ENCODE measurements at places on chromosomes 4 and X.

DNA sequence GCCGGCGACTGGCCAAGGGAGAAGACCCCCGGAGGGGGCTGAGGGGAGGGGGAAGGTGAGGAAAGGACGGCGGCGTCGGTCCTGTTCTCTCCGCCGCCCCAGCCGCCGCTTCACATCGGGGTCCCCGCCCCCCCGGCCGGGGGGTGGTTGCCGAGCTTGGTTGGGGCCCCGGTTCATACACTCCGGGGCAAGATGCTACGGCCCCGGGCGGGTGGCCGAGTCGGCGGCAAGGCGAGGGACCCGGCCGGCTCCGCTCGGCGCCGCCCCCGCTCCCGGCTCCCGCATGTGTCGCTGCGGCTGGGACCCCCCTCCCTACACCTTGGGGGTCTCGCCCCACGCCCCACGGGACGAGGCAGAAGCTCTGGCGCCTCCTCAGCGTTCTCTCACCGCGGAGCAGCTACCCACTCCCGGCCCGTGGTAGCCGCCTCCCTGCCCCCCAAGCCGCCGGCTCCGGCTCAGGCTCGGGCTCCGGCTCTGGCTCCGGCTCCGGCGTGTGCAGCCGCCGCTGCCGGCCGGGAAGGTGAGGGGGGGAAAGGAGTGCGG is 461 bp downstream of the FBXW7 start:
- no peak for DNase-seq

DNA sequence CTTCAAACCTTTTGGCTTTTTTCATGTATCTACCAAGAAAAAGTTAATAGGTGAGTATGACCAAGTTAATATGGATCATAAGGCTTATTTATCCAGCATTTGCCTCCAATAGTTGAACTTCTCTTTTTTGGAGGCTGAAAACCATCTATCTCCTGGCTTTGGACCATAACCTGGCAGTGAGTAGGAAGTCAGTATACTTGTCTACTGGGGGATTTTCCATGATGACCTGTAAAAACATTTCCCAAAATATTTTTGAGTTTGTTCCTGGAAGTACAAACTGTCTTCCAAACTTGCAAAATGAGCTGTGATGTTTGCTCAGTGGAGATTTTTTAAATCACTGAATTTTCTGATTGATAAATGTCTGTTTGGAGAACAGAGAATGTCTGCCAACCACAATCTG is 349.9 kb downstream of the FAM47B start:
- DNase-seq, result no peak

DNA sequence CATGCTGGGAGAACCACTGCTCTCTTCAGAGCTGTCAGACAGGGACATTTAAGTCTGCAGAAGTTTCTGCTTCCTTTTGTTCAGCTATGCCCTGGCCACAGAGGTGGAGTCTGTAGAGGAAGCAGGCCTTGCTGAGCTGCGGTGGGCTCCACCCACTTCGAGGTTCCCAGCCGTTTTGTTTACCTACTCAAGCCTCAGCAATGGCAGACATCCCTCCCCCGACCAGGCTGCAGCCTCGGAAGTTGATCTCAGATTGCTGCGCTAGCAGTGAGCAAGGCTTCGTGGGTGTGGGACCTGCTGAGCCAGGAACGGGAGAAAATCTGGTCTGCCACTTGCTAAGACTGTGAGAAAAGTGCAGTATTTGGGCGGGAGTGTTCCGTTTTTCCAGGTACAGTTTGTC is 118.9 kb downstream of the SLC10A6 start:
- DNase-seq, result no peak

DNA sequence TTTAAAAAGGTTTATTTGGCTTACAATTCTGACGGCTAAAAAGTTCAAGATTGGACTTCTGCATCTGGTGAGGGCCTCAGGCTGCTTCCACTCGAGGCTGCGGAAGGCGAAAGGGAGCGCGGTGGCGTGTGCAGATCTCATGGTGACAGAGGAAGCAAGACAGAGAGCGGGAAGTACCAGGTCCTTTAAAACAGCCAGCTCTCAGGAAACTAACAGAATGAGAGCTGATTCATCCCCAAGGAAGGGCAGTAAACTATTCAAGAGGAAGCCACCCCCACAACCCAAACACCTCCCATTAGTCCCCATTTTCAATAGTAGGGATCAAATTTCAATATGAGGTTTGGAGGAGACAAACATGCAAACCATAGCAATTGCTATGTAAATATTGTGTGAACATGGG is 2144.2 kb upstream of the AGA start:
- no peak for DNase-seq

GRCh38 chr4:70818921-70819320 is 20.8 kb downstream of the GRSF1 start:
- DNase-seq, result no peak

- DNase-seq, result no peak
These were observed 135.2 kb upstream of the TSPAN5 start for GRCh38 chr4:98793658-98794057.

- DNase-seq, result no peak
These were observed 370.7 kb downstream of the GPAT3 start for GRCh38 chr4:83906561-83906960.

GRCh38 chr4:32161392-32161791 is 1441.2 kb downstream of the PCDH7 start:
- no peak for DNase-seq

DNA sequence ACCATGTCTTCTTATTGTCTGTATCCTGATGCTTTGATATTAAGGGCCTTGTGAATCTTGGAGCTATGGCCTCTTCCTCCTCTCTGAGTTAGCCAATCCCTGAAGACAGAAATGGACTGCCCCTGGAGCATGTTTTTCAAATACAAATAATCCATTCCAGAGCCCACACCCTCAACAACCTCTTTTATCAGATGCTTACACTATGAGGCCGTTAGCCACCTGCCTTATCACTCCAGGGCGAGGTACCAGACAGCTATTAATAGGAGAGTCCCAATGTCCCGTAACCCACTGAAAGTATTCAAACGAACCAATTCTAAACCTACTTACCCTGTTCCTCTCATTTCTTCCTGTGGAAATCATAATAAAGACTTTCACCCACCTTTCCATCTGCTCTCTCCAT is 165.0 kb downstream of the ARHGAP24 start:
- no peak for DNase-seq

- no peak for DNase-seq
These were observed 79.5 kb upstream of the MBNL3 start for GRCh38 chrX:132568291-132568690.

DNA sequence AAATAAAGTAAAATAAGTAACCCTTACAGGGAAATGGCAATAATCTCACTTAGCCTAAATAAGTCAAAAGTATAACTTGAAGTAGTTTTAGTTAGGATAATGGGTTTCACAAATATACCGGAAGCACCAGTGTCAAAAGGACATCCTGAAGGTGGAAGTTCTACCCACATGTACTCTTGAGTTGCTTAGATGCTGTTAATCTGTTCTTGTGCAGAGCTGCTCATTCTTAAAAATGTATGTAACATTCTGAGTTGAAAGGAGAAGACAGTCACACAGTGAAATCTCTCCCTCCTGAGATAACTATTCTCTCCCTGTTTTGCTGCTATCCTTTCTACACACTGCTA is 11.2 kb upstream of the CCNG2 start:
- peak; percentile 9 for DNase-seq
